BJ (cell line): ENCODE measurements at places on chromosomes 1 and 21. TPM values are rescaled to one million over a fixed set of nuclear protein-coding genes. Genes with fewer than 3 reads are reported as not detected.

Gene CLCA4
- polyA plus RNA-seq = not detected in 2 replicates

Gene GRIK1
- polyA plus RNA-seq = 0.04 and 0.07 TPM in 2 replicates

- DNase-seq = no peak
Measured at GRCh38 chr1:62528015-62528414, 69.3 kb upstream of the ANGPTL3 start.

Gene PTTG1IP
- polyA plus RNA-seq = 234 and 249 TPM in 2 replicates

DNA sequence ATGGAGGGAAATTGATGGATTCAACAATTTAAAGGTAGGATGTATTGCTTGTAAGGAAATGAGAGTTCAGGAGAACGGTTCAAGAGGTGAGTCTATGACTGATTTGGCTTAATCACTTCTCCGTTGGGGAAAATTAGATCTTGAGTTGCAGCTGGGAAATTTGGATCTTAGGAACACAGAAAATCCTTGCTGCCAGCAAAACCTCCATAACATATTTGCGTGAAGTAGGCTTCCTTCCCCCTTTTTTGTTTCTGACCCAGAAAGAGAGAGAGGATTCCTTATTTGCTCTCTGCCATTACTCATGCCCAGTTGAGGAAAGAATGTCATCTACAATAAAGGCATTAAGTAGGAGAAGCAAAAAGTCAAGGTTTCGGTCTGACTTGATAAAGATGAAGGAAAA lies 73.5 kb upstream of the PDC start:
- no peak for DNase-seq
